Caudate nucleus (tissue), 63 donors: ENCODE measurements at places on chromosomes 2 and 18.

DNA sequence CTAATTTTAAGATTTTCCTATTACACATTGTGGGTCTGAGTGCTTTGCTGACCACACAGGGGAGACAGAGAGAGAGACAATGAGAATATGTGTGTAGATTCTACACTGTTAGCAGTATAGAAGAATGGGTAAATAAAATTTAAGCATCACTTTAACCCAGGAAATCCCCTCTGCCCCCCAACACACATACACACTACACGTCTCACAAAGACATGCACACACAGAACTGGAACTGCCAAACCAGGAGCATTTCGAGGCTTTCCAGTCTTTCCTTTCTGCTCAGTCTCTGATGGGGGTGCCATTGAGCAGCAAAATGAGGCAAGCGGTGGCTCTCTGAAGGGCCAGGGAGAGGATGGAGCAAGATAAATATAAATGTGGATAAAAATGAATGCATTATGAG is 2.5 kb downstream of the MERTK start:
- DNase-seq: peak; percentile 37

DNA sequence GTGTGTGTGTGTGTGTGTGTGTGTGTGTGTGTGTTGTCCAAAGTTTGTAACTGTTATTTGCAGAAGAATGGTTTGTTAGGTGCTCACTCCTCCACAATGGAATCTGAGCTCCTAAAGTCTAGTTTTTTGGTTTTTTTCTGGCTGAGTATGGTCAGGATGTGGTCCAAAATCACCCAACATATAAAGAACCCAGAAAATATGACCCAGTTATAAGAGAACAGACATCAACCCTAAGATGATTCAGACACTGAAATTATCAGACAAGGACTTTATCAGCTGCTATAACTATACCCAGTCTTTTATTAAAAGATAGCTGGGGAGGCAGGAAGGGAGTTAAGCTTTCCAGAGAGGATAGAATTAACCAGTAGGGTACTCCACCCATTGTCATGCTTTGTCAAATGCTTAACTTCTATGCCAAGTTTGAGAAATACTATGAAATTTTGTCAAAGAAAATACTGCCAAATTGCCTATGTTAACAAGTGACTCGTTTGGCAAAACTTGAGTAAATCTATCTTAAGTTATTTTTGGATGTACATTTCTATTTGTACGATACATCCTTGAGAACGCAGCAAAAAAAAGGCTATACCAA is 57.5 kb downstream of the TANK start:
- no peak for DNase-seq

DNA sequence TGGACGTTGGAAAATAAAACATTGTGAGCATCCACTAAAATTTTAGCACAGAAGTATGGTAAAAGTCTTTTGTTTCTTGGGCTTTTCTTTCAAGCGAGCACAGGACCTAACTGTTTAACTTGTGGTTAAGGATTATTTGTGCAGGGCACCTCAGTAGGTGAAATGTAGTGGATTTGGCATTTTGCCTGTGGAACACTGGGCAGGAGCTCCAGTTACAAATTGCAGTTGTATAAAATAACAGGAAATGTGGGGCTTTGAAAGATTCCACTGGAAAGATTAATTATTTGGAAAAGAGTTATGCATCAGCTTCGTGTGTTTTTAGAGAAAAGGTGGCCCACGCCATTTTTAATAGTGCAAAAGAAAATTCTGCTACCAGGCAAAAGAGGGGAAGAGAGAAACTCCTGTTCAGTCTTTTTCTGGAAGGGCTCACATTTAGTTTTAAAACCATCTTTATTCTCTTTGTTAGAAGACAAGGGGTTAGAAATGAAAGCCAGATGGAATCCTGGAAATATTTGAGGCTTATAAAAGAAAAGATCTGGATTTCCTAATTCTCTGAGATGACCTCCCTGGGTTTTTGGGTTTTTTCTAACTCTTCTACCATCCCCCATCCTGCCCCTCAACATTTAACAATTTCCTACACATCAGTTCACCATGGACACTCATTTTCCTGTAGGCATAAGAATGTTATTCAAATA is 144.3 kb upstream of the SERTAD2 start:
- DNase-seq: no peak

GRCh38 chr18:3715231-3716080 is 265.5 kb downstream of the TGIF1 start:
- no peak for DNase-seq

DNA sequence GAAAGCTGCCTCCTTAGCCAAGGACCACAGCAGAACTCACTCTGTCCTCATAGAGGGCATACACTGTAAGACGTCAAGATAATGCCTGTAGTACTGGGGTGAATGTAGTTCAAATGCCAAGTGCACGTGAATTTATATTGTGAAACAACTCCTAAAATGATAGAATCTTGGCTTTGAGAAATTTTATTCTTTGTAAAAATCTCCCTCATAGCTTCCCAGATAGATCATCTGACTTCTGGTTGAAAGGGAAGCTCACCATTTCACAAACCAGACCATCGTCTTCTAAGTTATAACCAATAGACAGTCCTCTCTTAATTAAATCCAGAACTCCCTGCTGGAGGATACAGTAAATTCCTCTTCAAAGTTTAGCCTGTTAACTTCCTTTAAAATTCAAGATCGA is 110.9 kb upstream of the MSTN start:
- no peak for DNase-seq

DNA sequence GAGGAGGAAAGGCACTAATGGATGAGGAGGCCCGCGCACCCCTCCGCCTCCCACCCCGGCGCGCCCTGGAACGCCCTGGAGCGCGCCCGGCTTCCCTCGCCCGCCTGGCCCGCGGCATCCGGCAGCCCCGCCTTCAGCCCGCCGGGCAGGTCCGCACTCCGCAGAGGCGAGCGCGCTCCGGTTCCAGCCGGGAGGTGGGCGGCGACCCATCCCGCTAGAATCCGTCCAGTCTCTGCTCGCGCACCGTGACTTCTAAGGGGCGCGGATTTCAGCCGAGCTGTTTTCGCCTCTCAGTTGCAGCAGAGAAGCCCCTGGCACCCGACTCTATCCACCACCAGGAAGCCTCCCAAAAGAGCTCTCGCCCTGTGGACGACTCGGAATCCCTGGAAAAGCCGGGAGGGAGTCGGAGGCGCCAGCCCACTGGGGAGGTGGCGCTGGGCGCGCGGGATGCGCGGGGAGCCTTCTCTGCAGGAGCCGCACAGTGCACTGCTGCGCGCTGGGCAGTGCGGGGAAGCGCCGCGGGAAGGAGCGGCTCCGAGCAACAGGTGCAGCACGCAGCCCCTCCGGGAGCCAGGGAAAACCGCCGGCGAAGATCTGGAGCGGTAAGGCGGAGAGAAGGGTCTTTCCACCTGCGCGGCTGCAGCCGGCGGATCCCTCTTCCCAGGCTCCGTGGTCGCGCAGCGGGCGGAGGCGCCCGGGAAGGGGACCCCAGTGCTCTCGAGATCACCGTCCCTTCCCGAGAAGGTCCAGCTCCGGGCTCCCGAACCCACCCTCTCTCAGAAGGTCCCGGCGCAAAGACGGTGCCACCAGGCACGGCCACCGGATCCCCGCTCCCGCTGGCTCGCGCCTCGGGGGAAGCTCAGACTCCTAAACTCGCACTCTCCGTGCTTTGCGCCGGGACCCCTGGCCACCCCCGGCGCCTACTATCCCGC is at the start of gene GALR1:
Gene GALR1, plus strand, starts transcription at position 280 of the 932 bp plus-strand sequence. CDS start 701 bp downstream, outside the sequence.
- no peak for DNase-seq

DNA sequence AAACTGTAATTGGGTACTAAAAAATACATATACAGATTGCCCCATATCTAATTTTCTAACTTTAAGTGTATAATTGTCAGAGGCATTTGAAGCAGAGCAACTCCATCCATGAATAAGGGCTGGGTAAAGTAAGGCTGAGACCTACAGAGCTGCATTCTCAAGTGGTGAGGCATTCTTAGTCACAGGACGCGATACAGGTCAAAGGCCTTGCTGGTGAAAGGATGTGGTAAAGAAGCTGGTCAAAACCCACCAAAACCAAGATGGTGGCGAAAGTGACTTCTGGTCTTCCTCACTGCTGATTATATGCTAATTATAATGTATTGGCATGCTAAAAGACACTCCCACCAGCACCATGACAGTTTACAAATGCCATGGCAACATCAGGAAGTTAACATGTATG is 50.0 kb downstream of the SLC8A1 start:
- no peak for DNase-seq

GRCh38 chr2:10375570-10376281 is 72.4 kb downstream of the ODC1 start:
- no peak for DNase-seq

DNA sequence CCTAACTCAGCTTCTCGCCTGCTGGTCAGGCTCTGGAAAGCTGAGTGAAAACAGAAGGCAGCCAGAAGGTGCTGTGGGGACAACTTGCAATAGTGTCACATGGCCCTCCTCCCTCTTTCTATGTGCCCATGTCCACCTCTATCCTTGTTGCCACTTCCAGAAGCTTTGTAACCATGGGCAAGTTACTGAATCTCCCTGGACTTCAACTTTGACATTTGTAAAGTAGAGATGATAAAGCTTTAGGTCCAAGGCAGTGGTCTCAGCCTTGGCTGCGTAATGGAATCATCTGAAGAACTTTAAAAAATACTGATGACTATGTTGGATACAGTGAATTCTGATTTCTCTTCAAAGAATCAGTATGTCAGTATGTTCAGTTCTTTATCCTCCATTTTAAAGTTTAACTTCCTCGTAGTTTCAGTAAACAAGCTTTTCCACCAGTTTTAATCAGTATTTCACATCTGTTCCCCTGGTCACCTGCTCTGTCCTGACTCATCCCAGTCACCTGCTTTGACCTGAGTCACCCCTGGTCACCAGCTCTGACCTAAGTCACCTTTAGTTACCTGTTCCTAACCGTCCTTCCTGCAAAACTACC is 245.2 kb upstream of the STON1 start:
- no peak for DNase-seq

- no peak for DNase-seq
Observed at GRCh38 chr2:46308081-46308480, 10.9 kb downstream of the EPAS1 start.

DNA sequence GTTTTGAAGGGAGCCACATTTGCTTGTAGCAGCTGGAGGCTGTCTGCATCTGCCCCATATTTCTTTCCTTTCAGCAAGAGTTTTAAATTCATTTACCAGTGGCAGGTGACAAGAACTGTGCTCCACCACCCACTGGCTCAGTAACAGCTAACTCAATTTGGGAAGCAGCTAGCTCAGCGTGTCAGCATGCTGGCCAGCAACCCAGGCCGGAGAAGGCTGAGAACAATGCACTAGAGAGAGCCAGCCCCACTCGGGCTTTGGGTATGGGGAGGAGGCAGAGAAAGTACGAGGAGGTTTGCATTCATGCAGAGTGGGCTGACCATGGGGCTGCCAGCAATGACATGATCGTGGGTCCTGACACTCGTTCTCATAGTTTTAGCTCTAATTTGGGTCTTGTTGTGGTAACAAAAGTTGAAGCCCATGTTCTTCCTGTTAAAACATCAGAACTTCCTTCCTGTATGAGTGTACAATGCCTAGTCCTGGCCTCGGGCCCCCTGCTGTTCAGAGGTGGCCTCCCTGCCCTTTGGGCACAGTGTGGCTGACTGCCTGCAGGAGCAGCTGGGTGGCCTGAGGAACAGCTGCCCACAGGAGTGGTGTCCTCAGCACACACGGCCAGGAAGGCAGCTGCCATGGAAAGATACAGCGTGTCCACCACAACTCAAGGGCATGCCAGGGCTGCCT is 23.0 kb downstream of the CDC42EP3 start:
- DNase-seq: no peak

GRCh38 chr2:173872714-173873113 is 92.5 kb downstream of the SP3 start:
- DNase-seq: no peak

DNA sequence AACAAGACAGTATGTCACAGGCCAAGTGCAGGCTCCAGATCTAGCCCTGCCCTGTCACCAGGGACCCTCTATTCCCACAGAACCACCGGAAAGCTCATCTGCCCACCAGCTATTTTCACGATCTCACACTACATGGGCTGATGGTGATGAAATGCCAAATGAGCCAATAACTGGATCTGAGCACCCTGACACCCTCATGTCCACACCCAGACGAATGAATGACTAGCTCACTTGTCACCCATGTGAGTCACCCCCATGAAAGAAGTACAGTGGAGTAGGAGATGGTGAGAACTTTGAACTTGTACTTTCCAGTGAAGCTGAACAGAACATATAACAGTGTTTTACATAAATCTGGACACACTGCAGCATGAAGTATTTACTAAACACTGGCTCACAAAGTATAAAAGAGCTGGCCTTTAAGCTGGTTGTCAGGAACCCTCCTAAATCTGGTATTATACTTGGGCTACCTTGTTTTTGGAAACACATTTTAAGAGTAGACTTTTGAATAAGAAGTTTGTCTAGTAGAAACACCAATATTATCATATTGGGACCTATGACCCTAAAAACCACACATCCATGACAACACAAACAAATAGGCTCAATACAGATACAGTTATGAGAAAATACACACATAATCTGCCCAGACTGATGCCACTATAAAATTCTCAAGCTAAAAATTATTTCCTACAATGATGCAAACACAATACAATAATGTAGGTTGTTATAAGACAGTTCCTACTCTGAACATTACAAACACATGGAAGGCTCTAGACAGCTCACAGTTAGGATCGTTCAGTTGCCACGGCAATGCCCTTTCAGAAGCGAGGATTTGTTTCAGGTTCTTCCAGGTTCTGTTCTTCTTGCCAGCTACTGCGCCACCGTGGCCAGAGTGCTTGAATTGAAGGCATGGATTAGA is 19.0 kb downstream of the INO80C start:
- no peak for DNase-seq

DNA sequence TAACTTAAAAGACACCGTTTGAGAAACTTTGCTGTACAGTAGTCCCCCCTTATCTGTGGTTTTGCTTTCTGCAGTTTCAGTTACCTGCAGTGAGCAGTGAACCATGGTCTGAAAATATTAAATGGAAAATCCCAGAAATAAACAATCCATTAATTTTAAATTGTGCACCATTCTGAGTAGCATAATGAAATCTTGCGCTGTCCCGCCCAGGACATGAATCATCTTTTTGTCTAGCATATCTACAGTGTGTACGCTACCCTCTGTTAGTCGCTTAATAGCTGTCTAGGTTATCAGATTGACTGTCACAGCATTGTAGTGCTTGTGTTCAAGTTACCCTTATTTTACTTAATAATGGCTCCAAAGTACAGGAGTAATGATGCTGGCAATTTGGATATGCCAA is 6.1 kb downstream of the ARPC2 start:
- DNase-seq: no peak

DNA sequence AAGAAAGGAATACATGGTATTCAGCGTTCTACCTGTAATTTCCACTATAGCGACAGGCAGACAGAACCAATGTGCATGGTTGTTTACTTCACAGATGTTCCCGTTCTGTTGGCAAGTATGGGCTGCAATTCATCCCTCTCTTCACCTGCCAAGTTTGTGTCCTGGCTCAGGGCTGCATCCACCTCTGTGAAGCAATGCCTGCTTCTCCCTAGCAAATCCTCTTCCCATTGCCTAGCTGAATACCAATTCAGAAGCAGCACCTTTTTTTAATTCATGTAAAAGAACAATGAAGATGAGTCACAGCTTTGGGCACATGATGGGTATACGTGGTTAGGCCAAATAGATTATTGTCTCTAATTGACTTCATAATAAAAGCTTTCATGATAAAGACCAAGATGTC is 54.7 kb upstream of the LRATD1 start:
- DNase-seq: no peak

GRCh38 chr18:31983020-31983419 is 35.6 kb upstream of the RNF125 start:
- DNase-seq: no peak

- no peak for DNase-seq
Observed at GRCh38 chr2:221439761-221440479, 132.2 kb downstream of the EPHA4 start.
